ENCODE measurements at places on chromosomes 12 and 14.

GRCh38 chr14:68977718-68978171, 1.4 kb downstream of the ACTN1 start:
- DNase-seq, result peak; percentile 88

DNA sequence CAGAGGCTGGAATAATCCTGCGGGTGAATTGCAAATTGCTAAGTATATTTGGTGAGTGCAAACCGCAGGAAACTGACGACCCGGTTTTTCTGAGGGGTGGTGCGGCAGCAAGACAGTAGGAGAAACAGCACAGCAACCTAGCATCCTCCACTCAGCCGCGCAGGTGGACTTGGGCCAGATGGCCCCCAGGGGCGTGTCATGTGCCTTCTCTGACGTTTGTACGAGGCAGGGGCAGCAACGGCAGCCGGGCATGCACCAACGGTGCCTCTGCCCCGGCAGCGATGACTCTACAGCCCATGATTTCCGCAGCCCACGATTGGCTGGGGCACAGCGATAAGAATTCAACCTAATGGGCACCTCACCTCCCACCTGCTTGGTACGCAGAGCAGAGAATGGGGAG, 11.1 kb upstream of the CLEC2A start:
- no peak for DNase-seq

DNA sequence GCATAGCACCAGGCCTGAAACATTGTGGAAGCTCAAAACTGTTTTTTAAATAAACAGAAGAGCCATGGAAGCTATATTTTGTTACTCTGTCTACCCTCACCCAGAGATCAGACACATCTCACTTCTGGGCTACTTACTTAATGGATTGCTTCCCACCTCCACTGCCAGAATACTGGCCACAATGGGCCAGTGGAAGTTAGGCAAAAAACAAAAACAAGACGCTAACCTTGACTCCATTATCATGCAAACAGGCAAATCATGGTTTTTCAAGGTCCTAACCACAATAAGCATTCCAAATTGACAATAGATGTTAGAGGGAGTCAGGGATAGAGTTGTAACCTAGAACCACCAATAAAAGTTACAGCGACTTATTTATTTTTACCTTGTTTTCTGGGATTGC, 52.7 kb upstream of the PTCSC3 start:
- no peak for DNase-seq

GRCh38 chr14:77421201-77421600, 2.1 kb downstream of the NOXRED1 start:
- peak; percentile 7 for DNase-seq

DNA sequence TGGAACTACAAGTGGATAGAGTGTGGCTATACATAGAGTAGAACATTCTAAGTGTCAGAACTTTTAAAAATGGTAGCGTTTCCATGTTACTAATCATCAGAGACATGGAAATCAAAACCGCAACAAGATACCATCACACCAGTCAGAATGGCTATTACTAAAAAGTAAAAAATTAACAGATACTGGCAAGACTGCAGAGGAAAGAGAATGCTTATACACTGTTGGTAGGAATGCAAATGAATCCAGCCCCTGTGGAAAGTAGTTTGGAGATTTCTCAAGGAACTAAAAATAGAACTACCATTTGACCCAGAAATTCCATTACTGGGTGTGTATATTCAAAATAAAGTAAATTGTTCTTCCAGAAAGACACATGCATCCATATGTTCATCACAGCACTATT, 518.6 kb downstream of the NELL2 start:
- DNase-seq, result no peak

DNA sequence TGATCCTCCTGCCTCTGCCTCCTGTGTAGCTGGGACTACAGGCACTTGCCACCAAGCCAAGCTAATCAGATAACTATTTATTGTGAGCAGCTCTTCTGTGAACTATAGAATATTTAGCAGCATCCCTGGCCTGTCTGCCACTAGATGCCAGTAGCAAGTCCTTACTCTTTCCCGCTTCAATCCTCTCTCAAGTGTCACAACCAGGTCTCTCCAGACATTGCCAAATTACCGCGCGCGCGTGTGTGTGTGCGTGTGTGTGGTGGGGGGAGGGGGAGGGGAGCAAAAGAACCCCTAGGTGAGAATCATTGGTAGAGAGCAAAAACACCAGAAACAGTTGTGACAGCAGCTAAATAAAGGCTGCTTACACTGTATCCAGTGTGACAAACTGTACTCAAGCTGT, 49.9 kb downstream of the PPP2R5E start:
- DNase-seq, result no peak

- DNase-seq, result no peak
Observed at GRCh38 chr12:89567691-89568239, 41.9 kb upstream of the POC1B start.

DNA sequence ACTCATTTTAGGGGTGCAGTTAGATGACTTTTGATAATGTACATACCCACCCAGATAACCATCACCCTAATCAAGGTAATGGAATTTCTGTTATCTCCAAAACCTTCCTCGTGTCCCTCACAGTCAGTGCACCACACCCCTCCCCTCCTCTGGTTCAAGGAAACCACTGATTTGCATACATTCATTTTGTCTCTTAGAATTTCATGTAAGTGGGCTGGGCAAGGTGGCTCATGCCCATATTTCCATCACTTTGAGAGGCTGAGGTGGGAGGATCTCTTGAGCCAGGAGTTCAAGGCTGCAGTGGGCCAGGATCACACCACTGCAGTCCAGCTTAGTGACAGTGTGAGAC, 15.7 kb downstream of the ADIPOR2 start:
- DNase-seq, result no peak

- no peak for DNase-seq
Observed at GRCh38 chr14:99603471-99604277, at the start of gene CCDC85C. CCDC85C (minus strand) TSS chr14:99604207; CDS start chr14:99603959, 248 bp downstream.

DNA sequence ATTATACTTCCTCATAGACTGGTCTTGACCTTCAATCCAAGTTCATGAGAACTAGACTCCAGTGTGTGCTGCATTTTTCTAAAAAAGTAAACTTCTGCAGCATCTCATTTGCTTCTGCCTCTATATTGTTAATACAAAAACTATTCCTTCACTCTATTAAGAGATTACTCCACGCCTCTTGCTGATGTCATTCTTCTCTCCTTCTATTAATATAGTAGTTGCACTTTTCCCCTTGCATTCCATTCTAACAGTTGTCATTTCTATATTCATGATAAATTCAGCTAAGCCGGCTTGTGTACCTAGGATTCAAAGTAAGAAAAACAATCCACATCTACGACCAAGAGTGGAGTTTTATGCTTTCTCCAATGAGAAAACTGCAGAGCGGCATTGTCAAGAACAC, 480.4 kb upstream of the NOVA1 start:
- DNase-seq, result no peak

DNA sequence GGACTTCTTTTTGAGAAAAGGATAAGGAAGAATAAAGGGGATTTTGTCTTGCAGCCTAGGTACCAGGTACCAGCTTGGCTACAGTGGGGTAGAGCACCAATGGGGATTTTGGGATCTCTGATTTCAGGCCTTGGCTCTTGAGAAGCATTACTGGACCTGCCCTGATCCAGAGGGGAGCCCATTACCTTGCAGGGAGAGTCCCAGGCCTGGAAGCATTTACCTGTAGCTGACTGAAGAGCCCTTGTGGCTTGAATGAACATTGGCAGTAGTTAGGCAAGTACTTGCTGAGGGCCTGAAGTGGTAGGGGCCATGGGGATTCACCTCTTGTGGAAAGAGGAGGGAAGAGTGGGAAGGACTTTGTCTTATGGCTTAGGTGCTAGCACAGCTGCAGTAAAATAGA, 308.2 kb upstream of the FBXO33 start:
- no peak for DNase-seq

GRCh38 chr14:95440496-95440895, 76.0 kb downstream of the SYNE3 start:
- DNase-seq, result no peak

- DNase-seq, result no peak
Observed at GRCh38 chr14:98694541-98694940, 577.5 kb downstream of the BCL11B start.

GRCh38 chr14:102905116-102906108, 17.1 kb upstream of the AMN start:
- no peak for DNase-seq

- DNase-seq, result no peak
Observed at GRCh38 chr14:73973497-73973896, 23.4 kb downstream of the COQ6 start.

DNA sequence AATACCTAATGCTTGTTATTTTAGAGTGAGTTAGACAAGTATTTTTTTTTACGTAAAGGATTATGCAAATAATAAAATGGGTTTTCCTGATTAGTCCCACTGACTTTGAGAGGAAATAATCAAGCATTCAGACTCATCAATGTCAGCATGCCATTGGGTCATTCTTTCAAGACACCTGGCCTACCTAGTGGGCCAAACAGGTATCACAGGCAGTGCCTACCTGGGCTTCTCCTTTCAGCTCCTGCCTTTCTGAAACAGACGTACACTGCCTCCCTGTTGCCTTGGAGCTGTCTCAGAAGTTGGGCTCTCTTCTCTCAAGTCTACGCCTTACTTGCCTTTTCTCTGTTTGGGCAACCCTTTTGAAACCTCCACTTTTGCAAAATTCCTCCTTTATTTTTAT, 545.6 kb downstream of the SNAPC1 start:
- DNase-seq, result no peak

DNA sequence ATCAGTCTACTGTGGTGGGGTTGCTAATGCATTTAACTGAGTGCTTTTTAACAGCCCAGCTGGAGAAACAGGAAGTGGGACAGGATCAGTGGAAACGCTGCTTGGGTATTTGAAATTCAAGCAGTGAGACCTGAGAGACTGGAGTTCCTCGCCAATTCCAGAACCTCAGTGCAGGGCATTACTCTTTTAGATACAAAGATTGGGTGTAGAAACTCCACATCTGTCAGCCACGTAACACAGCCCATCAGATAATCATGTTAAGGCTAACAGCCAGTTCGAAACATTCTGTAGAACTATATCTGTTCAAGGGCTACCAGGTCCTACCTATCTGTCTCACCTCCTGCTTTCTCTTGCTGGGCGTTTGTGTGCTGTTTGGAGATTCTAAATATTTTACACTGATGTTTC, 45.5 kb downstream of the RAD52 start:
- DNase-seq, result no peak

DNA sequence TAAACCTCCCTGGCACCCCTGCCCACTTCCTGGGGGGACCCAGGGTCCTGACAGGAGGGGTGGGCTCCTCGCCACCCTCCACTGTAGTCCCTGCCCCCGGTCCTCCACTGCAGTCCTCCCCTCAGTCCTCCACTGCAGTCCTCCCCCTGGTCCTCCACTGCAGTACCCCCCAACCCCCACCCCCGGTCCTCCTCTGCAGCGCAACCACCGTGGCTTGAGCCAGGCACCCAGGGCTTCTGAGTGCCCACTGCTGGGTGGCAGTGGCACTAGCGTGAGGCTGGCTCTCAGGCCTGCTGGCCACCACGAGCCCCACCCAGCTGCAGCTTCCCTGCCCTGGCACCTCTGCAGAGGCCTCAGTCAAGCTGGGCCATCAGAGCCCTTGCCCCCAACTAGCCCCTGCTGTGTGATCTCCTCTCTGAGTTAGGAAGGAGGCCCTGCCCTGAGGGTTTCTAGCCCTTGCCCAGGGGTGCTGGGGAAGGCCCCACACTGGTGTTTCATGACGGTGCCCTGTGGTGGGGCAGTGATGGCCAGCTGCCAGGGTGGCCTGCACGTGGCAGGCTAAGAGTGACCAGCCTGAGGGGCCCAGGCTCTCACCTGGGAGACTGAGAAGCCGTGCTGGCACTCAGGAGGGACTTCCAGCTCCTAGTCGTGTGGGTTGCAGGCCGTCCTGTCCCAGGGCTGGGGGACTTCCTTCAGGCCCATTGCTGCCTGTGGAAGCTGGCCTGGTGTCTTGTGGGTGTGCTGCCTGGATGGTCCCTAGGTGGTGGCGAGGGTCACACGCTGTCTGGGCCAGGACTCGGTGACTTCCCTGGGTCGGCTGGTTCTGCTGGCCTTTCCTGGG, 9.7 kb downstream of the CEP170B start:
- DNase-seq, result no peak

GRCh38 chr12:92603741-92604432, 98.9 kb upstream of the PLEKHG7 start:
- no peak for DNase-seq

GRCh38 chr12:3947781-3948180, 74.6 kb upstream of the PARP11 start:
- no peak for DNase-seq

GRCh38 chr12:124750787-124751471, 112.7 kb downstream of the SCARB1 start:
- no peak for DNase-seq

GRCh38 chr14:50257732-50258131, 26.4 kb upstream of the SOS2 start:
- DNase-seq, result no peak

- no peak for DNase-seq
Observed at GRCh38 chr12:98419795-98420404, 95.5 kb upstream of the TMPO start.

GRCh38 chr12:52798671-52799504, 3.0 kb upstream of the KRT3 start:
- DNase-seq, result no peak

GRCh38 chr14:61516118-61516743, 179.1 kb upstream of the HIF1A start:
- DNase-seq, result no peak

DNA sequence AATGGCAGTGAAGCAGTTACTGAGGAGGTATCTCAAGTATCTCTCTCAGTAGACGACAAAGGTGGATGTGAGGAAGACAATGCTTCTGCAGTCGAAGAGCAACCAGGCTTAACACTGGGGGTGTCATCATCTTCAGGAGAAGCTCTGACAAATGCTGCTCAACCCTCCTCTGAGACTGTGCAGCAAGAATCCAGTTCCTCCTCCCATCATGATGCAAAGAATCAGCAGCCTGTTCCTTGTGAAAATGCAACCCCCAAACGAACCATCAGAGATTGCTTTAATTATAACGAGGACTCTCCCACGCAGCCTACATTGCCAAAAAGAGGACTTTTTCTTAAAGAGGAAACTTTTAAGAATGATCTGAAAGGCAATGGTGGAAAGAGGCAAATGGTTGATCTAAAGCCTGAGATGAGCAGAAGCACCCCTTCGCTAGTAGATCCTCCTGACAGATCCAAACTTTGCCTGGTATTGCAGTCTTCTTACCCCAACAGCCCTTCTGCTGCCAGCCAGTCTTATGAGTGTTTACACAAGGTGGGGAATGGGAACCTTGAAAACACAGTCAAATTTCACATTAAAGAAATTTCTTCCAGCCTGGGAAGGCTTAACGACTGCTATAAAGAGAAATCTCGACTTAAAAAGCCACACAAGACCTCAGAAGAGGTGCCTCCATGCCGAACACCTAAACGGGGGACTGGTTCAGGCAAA, 216.6 kb downstream of the AKAP6 start:
- DNase-seq, result no peak

- DNase-seq, result no peak
Observed at GRCh38 chr14:32202491-32202997, 525 bp downstream of the RNU6-8 start.

DNA sequence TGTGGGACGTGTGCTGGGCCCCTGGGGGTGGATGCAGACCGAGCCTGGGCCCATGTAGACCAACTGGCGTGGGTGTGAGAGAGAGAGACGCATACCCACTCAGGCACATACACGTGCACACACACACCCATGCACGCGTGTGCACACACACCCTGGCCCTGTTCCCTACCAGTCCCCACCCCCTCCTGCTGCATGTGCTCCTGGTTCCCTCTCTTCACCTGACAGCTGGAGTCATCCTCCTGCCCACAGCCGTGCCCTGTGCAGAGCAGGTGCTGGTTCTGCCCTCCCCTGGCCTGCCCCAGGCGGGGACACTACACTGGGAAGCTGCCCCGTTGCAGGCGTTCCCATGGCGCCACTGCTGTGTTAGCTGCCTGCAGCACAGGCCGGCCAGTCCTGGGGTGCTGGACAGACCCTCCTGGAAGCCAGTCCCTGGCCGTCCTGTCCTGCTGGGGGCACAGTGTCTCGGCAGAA, 18.5 kb downstream of the PACS2 start:
- DNase-seq, result no peak
